ENCODE measurements at places on chromosomes 16 and 17.
A peak's percentile ranks its signal among the peaks of the same experiment; 100 is the strongest.

GRCh38 chr16:3147046-3147756, 12.4 kb downstream of the ZNF213 start:
- no peak for DNase-seq

DNA sequence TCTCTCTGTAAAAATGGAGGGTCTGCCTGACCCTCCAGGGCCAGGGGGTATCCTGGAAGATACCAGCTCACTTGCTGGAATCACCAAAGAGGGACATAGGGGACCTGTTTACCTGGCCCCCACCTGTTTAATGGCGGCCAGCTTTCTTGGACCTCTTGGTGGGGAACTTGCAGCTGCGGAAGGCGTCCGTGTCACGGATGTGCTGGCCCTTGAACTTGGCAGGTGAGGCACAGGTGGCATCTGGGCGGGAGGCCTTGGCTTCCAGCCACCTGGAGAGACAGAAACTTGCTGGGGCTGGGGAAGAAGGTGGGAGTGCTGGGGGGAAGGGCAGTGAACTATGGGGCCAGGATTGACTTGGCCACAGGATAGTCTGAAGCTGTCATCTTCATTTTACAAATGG, 3.5 kb downstream of the CHAD start:
- no peak for DNase-seq

DNA sequence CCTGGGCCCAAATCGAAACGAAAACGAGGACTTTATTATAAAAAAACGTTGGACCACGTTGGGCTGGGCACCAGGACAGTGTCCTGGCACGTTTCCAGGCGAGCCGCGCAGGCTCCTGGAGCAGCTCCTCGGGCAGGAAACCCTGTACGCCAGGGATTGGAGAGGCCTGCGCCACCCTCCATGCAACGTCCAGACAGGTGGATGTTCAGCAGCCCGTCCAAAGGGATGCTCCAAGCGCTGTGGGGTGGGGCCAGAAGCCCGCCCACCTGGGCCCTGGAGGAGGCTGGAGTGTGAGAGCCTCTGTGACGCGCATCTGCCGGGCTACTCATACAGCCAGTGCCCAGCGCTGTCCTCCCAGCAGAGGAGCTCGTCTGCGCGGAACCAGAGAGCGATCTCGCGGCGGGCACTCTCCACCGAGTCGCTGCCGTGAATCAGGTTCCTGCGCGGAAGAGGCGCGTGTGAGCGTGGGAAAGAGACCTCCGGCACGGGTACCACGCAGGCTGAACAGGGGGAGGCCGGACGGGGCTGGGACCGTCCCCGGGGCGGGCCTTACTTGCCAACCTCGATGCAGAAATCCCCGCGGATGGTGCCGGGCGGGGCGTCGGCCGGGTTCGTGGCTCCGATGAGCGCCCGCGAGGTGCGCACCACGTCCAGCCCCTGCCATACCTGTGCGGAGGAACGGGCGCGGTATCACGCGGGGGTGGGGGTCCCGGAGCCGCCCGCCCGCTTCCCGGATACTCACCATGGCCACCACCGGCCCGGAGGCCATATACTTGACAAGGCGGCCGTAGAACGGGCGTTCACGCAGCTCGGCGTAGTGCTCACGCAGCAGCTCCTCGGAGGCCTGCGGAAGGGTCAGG, 785 bp downstream of the NME3 start:
- peak; percentile 54 for DNase-seq

DNA sequence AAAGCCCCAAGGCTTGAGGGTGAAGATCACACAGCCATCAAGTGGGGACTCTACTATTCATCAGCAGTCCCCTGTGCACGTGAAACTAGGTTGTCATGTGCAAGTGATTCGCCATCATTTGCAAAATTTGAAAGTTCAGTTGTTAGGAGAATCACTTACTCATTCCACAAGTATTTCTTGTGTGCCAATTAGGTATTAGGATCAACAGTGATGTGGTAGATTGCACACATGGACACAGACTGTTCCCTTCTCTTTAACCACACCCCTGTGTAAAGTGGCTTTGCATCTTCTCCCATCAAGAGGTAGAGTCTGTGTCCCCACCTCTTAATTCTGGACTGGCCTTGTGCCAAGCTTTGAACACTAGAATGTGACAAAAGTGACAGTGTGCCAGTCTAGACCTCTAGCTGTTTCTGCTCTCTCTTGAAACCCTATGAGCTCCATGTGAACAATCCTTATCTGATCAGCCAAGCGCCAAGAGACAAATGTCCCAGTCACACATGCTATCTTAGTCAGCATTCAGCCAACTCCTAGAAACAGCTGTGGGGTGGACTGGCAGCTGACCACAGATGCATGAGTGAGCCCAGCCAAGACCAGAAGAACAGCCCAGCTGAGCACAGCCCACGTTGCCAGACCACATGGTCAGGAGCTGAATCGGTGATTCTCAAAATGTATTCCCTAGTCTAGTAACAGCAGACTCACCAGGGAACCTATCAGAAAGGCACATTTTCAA, 31.5 kb upstream of the SHISA9 start:
- no peak for DNase-seq

DNA sequence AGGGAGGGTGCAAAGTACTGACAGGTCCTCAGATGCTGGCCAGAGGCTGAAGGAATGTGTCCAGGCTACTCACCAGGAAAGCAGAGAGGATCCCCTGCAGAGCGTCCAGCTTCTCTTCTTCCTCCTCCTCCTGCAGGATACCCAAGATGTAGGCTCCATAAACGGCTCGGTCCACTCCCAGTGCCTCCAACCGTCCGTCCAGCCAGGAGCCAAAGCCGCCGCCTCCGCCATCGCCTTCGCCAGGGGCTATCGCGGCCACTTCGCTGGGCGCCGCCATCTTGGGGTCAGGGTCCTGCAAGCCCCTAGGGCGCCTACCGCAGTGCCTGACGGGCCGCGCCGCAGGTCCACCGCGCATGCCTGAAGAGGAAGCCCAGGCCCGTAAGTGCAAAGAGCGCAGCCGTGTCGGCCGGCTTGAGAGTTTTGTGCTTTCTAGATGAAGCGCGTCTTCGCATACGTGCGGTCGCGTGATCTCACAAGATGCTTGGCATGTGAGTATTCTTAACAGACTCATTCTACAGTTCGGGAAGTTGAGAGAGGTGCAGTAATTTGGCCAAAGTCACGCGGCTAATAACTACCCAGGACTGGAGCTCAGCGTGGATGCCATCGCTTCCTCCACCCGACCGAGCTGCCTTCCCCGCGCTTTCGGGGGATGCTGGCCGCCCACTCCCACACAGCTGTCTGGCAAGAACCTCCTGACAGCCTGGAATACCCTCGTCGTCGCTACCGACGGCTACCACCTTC, at the start of gene CCDC43:
TSS of gene CCDC43 (minus strand) at position 300 of the 741 bp plus-strand sequence. CDS start at position 277, 23 bp downstream.
- peak; percentile 85 for DNase-seq

DNA sequence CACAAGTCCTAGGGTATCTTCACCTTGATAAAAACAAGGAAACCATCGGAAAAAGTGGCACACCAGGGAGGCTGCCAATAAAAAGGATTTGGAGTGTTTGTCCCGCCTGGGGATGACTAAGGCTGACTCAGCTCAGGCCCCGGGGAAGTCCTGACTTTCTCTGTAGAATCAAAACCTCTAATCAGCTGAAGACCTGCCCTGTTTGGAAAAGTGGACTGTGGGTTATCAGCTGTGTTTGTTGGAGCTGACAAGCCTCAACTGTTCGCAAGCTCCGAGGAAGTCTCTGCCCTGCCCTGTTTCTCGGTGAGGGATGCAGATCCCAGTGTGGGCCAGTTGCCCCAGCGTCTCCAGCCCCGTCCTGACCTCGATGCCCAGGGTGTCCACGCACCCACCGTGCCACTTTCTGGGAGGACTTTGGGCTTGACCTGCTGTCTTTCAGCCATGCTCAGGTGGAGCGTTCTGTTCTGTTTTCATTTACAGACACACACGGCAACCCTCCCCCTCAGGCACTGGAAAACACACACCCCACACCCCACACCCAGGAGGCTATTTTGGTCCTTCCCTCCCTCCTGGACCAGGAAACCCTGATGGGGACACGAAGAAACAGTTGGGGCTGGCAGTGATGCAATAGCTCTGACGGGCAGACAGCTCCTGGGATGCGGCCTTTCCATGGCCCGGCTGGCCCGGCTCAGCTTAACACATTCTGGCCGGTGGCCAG, 27.6 kb upstream of the PITPNA start:
- DNase-seq, result no peak

All from NCI-H1092 treated with DMSO at 0.1 percent for 48 hours (cell line).